Activated CD4-positive, CD25-positive, alpha-beta regulatory T cell (primary cell): ENCODE measurements at places on chromosomes 5 and 9.

DNA sequence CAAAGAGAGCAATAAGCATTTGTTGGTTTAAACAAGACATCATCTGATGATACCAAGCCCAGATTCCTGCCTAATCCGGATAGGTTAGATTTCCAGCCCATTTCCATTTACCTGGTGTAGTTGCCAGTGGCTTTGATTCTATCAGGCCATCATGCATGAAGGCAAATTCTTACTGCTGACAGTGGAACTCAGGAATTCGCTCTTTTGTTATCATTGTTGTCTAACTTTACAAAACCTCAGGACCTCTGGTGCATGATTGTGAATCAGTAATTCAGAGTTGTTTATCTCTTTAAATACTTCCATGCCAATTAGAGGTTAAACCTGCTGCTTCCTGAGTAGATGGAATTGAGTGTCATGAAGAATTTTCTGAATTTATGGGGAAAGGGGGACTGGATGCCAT is 76.5 kb downstream of the C9orf152 start:
- DNase-seq = no peak

GRCh38 chr5:170809551-170809950 is 26.0 kb downstream of the GABRP start:
- no peak for DNase-seq

GRCh38 chr5:9604416-9604815 is 25.7 kb downstream of the TAS2R1 start:
- DNase-seq = no peak

DNA sequence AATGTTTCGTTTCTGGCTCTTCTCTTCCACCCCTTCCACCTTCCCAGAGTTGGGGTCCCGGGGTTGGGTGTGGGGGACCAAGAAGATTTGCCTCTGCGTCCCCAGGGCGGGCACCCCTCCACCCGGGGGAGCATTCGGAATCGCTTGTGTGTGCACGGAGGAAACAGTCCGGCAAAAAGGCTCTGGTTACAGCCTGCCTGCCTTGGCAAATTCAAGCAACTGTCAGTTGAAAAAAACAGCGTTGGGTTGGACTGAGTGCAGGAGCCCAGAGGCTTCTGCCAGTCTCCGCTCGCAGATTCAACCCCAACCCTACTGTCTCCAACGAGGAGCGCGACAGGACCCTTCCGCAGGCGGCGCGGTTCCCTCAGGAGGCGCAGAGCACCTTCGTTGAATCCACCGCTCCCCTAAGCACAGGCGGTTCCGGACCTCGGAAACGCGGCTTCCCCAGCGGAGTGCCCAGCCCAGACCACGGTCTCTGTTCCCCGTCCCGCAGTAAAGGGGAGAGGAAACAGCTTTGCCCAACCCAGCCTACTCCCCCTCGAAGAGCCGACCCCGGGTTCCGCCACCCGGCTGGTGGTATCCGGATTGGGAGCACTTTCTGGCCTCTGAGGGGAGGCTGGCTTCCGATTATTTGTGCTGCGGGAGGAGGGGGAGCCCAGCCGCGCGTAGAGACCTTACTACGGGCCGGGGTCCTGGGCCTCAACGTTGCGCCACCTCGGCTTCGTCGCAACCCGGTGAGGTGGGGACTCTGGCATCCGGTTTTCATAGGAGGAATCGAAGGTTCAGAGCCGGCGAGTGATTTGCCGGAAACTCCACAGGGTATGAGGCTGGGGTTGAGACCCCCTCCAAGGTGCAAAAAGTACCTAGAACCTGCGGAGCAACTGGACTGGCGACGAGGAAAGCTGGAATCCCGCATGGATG is 9.6 kb downstream of the LHX6 start:
- no peak for DNase-seq

GRCh38 chr5:95823218-95823737 is 752 bp upstream of the GLRX start:
- no peak for DNase-seq

DNA sequence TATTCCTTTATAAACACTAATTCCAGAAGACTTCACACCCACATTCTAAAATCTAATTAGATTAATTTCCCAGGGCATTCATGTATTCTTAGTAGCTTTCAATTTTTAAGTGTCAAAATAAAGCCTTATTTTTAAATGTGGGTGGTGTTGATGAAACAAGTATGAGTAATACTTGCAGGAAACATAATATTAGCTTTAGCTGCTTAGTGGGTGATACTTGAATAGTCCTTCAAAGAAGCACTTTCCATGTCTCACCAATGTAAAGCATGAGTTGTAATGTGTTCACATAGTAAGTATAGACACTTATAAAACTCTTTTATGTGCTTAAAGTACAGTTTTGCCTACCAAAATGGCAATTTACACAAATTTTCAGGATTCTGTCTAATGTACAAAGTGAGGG is 6.9 kb downstream of the FNBP1 start:
- DNase-seq = no peak

DNA sequence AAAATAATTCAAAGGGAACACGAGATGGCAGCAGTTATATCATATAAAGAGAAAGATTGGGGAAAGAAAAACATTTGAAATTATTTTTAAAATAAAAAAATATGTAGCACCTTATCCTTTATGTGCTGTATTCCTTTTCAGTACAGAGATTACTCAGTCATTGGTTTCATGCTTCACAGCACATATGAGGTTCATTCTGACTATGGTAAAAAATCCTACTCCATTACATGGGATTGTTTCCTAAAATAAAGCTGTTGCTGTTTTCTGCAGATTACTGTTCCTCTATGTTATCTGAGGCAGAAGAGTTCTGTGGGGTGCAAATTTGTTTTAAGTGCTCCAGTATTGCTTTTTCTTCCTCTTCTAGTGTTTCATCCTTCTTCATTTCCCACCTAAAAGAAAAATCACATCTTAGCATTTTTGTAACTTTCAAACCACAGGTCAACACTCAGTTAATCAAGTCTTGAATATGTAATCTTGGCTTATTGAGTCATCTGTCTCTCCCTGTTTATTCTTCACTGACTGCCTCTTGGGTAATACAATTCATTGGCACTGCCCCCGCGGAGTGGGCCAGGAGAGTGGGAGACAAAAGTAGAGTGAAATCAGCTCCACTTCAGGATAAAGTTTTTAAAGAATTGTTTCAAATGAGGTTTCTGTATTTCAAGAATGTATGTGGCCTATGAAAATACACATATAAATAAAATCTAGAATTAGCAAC is 412.5 kb upstream of the POU5F2 start:
- DNase-seq = no peak

- DNase-seq = no peak
Measured at GRCh38 chr5:151285683-151286082, 17.9 kb downstream of the SLC36A3 start.

DNA sequence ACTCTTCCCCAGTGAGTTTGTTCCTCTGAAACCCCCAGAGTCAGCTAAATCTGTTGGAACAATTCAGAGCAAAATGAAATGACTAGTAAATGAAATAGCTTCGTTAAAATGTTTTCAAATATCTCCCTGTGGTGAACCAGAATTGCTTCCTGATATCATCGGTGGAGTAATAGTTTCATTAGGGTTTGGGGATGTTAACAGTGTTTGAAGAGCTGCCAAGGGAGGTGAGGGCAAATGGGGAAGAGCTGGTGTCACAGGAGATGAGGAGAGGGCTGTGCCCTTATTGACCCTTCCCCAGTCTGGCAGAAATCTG is 4.3 kb upstream of the C7 start:
- DNase-seq = no peak

DNA sequence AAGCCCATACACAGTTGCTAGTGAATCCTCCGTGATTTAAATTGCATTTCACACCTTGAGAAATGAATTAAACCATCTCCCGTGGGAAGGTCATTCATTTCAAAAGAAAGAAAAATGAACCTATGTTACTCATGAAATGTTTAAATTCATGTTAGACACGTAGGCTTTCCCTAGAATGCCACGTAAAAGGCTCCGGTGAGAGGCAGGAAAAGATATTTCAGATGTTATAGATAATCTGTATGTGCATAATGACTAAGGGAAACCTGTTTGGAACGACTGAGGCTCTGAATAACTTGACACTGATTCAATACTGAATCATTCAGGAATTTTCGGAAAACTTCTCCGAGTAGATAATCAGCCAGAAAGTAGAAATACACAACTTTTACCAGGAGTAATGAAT is 134.3 kb upstream of the ICE1 start:
- DNase-seq = no peak

DNA sequence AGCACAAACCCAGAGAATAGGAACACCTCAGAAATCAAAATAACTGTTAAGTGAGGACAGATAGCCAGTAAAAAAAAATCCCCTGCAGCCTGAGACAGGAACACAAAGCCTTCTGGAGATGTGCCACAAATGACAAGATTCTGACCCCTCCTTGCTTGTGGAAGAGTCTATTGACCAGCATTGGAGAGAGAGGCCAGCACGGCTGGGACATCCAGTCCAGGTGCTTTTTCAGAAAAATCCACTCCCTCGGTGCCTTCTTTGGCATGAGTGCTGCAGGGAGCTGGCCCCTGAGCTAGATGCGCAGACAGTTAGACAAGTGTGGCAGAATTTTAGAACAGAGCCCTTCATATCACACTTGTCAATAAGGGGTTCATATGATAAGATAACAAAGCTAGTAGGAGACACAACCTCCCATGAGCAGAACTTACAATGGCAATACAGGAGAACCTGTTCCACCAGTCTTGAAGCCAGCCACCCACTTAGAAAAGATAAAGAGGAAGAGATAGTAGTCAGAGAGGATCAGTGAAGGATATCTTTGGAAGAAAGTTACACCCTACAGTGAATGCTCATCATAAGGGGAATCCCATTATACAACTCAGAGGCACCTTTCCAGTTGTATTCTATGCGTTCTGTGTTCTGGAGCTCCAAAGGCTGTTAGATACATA is 298.4 kb downstream of the TLE1 start:
- DNase-seq = no peak

DNA sequence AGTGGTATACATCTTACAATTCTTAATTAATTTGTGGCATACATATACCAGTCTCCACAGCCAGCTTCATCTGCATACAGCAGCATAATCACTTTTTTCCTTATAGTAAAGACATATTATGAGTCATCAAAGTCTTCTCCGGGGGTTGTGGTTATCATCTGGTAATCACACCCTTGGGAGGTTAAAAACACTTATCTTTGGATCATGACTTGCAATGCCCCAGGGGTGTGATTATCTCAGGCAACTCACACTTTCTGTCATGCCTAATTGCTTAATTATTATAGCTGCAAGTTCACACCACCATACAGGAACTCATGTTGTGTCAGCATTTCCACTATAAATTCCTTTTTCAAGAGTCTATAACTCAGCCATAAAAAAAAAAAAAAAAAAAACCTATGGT is 218.4 kb downstream of the ANXA1 start:
- DNase-seq = no peak

- DNase-seq = no peak
Measured at GRCh38 chr9:109193974-109194556, 27.0 kb upstream of the FRRS1L start.

- no peak for DNase-seq
Measured at GRCh38 chr5:110346893-110347358, 379.5 kb downstream of the TMEM232 start.

DNA sequence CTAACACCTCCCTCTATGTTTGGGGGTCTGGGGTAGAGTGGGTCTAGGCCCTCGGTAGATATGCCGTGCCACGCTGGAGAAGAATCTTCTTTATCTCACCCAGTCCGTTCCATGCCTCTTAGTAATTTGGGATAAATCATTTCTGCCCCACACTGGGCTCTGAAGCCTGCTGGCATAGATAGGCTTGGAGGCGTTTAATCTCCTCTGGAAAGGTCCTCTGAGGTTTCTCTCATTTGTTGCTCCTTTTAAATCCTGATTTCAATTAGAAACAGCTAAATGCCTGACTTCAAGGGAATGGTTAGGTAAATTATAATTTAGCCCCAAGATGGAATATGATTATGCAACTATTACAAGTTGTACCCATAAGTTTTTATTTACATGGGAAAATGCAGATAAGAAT is 57.8 kb upstream of the AKNA start:
- DNase-seq = no peak

- DNase-seq = no peak
Measured at GRCh38 chr9:15353892-15354291, 46.9 kb upstream of the TTC39B start.
